ENCODE measurements at places on chromosomes 6 and 20. TPM values are rescaled to one million over a fixed set of nuclear protein-coding genes. Genes with fewer than 3 reads are reported as not detected.

PGC gene
- not detected for total RNA-seq

ZSCAN23 gene
- 1.7 TPM for total RNA-seq

FAM83B gene
- not detected for total RNA-seq

GSTA4 gene
- total RNA-seq: 21.6 TPM

PAX1 gene
- not detected for total RNA-seq

RAET1G gene
- not detected for total RNA-seq

DDX39B gene
- 600 TPM for total RNA-seq

ZC3H12D gene
- 82.7 TPM for total RNA-seq

NAA20 gene
- 65.5 TPM for total RNA-seq

ULBP1 gene
- 2.6 TPM for total RNA-seq

C6orf141 gene
- total RNA-seq: 0.91 TPM

F13A1 gene
- total RNA-seq: not detected

HLA-DRA gene
- 1.6 TPM for total RNA-seq

ZBTB12 gene
- 0.69 TPM for total RNA-seq

- peak; percentile 56 for DNase-seq
Measured at GRCh38 chr20:33853507-33853813, 42.3 kb downstream of the CHMP4B start.

- DNase-seq: peak; percentile 98
Measured at GRCh38 chr6:31197559-31198305, 27.2 kb upstream of the POU5F1 start.

- no peak for DNase-seq
Measured at GRCh38 chr6:28940294-28940857, 16.6 kb upstream of the TRIM27 start.

DNA sequence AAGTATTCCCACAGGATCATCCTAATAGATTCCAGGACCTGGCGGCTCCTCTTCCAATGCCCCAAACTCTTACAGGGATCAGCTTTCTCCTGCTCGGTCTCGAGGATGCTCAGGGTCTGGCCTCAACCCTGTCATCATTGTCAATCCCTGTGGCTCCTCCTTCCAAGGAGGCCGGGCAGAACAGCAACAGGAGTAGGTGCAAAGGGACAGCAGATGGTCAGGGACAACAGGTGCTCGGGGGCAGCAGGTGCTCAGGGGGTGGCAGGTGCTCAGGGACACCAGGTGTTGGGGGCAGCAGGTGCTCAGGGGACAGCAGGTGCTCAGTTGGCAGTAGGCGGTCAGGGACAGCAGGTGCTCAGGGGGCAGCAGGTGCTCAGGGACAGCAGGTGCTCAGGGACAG is 84.8 kb downstream of the TTLL2 start:
- no peak for DNase-seq

DNA sequence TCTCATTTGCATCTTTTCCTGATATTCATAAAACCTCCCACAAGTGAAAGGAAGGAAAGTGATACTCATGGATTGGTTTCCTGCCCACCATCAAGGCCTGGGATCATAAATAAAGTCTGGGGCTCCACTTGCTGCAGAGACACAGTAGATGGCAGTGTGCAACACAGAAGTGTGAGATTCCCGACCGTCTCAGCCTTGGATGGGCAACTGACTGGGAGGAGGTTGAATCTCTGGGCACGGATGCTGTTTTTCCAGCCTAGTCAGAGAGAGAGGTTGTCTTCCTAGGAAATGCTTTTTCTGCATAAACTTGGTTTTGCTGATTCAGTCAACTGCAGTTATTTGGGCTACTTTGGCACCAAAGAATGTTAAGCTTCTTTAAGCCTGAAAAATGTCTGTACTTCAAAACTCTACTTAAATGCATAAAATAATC is 9.9 kb upstream of the RFPL4B start:
- DNase-seq: no peak

GRCh38 chr6:113356139-113356538 is 501.0 kb upstream of the MARCKS start:
- no peak for DNase-seq

- no peak for DNase-seq
Measured at GRCh38 chr20:63072231-63072791, 65.5 kb upstream of the BHLHE23 start.

GRCh38 chr6:149169761-149170511 is 147.6 kb upstream of the TAB2 start:
- DNase-seq: no peak

GRCh38 chr20:62413896-62414481 is 6.9 kb upstream of the CABLES2 start:
- no peak for DNase-seq

DNA sequence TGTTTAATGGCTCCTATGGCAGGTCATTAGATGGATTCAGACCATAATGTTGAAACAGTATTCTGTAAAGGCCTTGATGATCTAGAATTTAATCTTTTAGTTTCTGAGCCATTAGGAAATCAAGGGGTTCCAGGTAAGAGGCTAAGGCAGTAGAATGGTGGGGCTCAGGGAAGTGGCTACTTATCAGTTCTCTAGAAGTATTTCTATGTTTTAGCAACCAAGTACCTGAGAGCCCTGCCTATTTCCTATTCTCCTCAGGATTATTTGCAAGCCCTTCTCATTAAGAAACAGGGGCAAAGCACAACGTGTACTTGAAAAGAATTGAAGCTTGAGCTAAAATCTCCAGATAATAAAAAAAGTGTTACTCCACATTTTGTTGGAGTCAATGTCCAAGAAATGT is 646.5 kb downstream of the RNF144B start:
- DNase-seq: no peak

DNA sequence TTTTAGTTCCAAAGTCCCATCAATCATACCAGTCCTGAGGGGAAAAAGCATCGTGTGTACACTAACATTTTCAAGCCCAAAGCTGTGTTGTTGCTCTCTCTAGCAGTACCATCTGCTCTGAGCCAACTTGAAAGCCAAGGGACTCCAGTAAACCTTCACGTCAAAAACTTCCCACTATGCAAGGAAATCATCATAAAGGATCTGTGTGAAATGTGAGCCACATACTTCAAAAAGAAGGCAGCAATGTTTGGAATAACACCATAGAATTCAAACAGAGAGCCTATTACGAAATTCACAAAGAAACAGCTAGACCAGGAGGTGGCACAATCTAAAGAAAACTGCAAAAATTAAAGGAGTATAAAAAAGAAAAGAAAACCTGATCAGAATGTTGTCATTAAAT is 399.8 kb upstream of the EPHA7 start:
- DNase-seq: no peak

DNA sequence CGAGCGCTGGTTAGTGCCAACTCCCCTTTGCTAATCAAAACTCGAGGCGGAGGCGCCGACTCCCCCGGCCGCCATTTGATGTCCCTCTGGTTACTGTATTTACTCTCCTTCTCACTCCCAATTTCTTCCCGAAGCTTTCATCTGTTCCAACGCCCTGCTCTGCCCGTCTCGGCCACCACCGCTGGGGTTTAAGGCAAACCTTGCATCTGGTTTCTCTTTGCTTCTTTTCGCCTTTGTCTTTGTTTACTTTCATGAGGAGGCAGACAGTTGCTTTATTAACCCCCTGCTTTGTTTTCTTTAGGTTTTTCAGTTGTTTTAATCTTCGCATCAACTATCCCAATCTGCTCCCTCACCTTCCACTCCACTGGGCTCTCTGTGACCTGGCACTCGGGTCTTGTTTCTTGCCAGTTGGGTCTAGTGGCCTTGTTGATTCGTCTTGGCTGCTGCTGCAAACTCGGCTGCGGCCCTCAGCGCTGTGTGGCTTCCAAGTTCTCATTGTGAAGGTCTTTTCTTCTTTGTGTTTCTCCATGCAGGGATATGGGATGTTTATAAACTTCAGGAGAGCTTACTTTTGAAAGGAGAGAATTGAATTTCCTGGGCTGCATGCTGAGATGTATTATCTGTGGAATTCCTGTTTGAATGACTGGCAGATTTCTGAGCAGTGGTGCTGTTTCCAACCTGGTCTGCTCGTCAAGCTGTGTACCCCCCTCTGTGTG is 155.1 kb downstream of the CDC5L start:
- DNase-seq: no peak

DNA sequence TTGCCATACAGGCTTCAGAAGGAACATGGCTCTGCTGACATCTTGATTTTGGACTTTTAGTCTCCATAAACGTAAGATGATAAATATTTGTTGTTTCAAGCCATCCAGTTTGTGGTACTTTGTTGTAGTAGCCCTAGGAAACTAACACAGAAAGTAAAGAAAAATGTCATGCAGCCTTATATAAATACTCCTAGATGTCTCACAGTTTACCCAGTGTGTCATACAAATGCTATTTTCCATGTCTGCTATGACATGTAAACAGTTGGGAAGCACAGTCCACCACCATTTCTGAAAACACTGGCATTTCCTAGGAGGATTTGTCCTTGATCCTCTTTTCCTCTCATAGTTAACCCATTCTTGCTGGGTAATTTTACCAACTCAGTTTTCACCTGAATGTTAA is 30.6 kb upstream of the ME1 start:
- DNase-seq: no peak

DNA sequence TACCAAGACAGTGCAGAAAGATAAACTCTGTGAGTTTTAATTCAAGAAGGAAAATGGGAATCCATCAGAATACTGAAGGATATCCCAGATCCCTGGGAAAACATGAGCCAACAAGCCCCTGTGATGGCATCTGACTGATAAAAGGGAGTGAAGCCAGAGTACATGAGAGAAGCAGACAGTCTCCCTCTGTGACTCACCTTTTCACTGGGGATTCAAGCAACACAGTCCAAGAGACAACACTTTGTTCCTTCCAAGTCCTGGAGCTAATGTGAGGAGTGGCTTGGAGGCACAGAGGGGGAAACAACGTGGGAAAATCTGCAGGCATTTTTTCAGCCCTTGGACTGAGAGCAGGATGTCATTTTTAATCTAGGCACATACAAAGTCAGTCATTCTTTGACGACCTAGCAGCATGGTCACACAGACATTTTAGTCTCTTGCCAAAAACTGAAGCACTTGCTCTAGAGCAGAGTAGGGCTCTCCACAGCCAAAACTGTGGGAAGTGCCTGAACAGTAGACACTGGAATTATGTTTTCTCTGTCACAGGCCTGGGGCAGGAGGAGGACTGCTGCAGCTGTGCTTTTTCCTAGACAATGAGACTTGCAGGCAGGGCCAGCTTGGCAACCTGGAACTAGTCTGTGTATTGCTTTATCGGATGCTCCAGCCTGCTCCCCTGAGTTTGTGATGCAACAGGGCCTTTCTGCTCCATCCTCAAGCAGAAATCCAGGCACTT is 465.0 kb upstream of the GJE1 start:
- DNase-seq: no peak

DNA sequence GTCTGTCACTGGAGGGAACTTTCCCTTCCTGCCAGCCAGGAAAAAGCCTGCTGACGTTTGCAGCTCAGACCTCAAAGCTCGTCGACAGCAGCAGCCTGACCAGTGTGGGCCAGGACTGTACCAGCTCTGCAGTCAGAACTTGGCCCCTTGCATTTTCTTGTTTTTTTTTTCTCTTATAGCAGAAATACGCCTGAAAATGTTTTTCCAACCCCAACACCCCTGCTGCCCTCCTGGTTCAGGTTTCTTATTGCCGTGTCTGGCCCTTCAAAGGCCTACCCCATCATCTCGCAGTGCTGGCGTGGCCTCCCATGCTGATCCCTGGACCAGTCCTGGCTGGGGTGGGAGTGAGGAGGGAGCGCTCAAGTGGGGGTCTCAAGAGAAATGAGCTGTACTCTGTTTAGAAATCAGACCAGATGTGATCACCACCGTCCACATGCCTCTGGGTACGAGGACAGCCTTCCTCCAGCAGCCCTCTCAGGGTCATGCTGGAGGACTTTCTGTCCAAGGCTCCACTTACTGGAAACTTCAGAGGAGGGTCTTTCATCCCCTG is 169.0 kb downstream of the FOXC1 start:
- DNase-seq: no peak

DNA sequence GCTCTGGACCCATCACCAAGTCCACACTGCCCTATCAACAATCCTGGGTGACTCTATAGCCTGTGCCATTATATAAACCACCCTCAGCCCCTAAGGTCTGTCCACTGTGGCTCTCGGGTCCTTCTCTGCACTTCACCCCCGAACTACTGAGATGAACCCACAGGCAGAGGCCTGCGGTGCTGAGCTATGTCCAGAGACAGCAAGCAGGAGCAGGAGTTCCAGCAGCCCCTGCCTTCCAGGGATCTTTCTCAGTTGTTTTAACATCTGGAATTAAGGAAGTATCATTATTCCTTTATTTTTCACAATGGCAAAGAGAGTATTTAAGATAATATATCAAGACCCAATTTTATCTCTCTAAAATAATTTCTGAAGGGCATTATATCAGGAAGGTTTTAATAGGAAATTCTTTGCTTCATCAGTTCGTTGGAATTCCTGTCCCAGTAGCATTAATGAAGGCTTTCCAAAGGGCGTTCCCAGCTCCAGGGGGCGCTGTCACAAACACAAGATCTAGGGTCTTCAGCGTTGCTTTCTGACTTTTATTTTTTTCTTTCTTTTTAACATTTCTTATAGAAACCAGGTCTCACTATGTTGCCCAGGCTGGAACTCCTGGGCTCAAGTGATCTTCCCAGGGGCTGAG is 27.3 kb downstream of the RRBP1 start:
- peak; percentile 17 for DNase-seq

DNA sequence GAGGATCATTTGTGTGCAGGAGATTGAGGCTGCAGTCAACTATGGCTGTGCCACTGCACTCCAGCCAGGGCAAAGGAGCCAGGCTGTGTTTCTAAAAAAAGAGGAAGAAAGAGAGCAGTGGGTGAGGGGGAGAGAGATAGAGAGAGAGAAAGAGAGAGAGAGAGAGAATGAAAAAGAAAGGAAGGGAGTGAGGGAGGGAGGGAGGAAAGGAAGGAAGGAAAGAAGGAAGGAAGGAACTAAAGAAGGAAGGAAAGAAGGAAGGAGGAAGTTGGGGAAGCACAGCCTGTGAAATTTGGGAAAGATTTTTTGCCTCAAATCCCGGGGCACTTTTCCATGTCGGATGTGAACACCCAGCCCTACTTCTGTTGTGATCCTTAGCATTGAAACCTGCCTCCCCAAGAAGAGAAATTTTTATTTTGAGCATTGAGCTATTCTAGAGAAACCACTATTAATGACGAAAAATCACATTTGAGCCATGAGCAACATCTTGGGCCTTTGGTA is 57.8 kb downstream of the FOXA2 start:
- no peak for DNase-seq

DNA sequence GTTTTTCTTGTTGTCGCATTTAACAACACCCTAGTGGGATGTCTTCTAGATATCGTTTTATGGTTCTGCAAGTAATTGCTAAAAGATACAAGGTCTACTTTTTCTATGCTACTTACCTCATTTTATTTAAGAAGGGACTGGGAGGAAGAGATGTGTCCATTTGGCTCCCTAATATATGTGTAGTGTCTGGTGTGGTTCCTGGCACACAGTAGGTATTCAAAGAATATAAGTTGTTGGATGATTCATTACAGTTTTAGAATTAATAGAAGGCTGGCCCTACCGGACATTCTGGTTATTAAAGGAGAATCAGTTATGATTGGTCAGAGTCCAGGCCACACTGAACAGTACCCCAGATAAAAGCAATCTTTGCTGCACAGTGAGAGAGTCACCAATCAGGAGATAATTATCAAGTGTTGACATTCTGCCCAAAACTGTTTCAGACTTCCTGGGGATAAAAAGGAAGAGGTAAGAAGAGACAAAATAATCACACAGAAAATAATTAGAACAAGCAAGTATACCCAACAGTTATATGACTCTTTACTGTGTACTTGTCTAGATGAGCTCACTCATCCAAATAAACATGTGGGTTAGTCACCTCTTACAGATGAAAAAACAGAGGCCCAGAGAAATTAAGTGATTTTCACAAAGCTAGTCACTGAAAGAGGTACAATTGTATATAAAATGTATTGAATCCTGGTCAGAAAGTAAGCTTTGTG is 7.0 kb downstream of the TMEM244 start:
- DNase-seq: no peak

- DNase-seq: no peak
Measured at GRCh38 chr6:52000064-52000463, 87.3 kb downstream of the PKHD1 start.
